ENCODE measurements at places on chromosomes 7 and 10. TPM values are rescaled to one million over a fixed set of nuclear protein-coding genes. Genes with fewer than 3 reads are reported as not detected.

GRCh38 chr10:93173967-93174845 lies 100.5 kb downstream of the CYP26A1 start:
- no peak for DNase-seq

The TAS2R3 gene
- 0.35 TPM for total RNA-seq

GRCh38 chr7:20541608-20542349 lies 73.7 kb upstream of the ABCB5 start:
- DNase-seq, result no peak

GRCh38 chr7:133730360-133730759 lies 396.8 kb upstream of the LRGUK start:
- no peak for DNase-seq

GRCh38 chr7:123789817-123790216 lies 41.0 kb upstream of the WASL start:
- no peak for DNase-seq

DNA sequence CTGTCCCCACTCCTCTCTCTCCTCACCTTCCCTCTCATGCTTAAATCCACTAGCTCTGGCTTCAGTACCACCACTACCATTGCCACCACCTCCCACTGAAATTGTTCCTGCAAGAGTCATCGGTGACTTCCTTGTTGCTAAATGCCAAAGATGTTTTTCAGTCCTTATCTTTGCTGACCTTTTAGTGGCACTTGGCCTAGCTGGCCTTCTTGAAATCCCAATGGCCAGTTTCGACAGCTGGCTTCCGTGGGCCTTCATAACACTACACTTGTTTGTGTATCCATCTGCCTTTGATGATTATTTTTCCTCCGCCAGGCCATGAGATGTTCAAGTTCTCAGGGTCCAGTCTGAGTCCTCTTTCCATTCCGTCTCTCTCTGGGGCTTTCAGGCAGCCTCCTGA lies 118.2 kb upstream of the NANOS1 start:
- DNase-seq, result peak; percentile 43

The GJD4 gene
- total RNA-seq, result not detected

The ADAM12 gene
- total RNA-seq, result 0.92 TPM

- no peak for DNase-seq
Measured at GRCh38 chr10:118980870-118981269, 48.6 kb upstream of the NANOS1 start.

DNA sequence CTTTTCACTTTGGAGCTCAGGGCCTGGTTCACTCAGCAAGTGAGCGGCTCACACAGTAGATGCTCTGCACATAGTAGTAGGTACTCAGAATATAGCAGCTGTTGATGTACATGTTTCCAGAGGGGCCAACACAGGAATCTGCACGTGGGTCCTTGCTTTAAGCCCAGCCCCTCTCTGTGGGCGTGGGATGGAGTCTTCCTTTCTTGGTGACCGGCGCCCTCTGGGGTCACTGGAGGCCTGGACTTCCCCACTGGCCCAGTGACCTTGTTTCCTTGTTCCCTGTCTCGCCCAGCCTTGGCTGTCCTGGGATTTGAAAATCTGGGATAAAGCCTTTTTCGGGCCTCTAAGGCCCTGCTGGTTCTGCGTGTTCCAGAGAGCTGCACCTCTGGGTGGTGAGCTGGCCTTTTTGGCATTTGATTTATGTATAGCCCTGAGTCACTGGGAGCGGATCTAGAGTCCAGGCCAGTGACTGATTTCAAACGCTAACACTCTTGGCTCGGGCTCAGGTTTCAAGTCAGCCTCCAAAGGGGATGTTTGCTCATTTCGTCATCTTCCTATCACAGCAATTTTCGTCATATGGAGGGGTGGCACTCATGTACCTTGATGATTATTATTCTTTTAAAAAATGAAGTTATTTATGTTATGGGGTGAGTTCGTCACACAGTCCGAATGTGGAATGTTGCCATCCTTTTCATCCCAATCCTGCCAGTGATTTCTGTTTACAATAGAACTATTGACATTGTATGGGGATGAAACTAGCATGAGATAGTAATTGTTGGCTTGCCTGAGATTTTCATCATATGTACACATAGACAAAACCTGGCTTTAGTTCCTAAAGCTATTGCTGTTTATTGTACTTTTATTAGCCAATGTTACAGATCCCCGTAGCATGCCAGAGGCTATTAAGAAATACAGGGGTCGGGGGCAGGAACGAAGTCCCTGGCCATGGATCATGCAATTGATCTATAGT lies 65.5 kb downstream of the CUX1 start:
- peak; percentile 83 for DNase-seq

DNA sequence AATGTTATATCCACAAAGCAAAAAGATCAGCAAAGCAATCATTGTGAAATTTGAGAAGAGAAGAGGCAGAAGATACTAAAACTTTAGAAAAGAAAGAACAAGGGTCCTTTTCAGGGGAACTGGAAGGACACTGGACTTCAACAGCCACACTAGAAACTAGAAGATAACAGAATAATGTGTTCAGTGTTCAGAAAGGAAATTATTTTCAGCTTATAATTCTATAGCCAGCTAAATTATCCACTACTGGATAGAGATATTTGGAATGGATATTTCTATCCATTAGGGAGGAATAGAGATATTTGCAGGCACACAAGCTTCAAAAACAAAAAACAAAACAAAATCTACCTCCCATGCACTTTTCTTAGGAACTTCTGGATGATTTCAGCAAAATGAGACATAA lies 12.8 kb downstream of the ANXA11 start:
- no peak for DNase-seq

The LLCFC1 gene
- total RNA-seq, result not detected

The TSPAN12 gene
- total RNA-seq, result 82.9 TPM

DNA sequence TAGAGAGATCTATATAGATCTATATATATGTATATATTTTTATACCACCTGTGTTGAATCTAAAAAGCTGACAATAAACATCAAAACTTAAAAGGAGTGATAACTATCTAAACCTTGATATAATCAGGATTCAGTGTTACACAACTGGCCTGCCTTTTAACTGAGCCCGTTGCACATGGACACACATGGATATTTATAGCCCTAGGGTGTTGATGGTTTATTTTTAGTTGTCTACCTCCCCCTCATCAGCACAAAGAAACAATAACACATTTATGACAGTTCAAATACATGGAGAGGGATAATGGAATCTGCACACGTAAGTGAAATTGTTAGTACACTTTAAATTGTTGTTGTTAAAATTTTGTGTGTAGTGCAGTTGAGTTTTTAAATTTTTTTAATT lies 336.9 kb downstream of the ZNF248 start:
- no peak for DNase-seq

The SEMA3C gene
- 40.2 TPM for total RNA-seq

The CHRM2 gene
- total RNA-seq, result 49.1 TPM

DNA sequence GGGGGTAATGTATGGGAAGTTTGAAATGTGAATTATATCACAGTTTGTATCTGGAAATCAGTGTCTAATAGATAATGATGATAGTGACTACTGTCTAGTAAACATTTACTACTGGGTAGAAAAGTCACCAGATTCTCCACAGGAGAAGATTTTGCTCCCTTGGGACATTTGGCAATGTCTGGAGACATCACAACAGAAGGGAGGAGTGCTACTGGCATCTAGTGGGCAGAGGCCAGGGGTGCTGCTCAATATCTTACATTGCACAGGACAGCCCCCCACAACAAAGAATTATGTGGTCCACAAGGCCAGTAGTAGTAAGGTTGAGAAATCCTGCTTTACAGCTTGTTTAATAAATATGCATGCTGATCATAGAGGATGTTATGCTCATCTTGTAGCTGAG lies 92.3 kb upstream of the PRPS1L1 start:
- DNase-seq, result no peak

- DNase-seq, result no peak
Measured at GRCh38 chr7:143003393-143004051, 23.4 kb downstream of the OR9A2 start.

The AGBL3 gene
- total RNA-seq, result 0.56 TPM

The NPC1L1 gene
- total RNA-seq, result 0.25 TPM

DNA sequence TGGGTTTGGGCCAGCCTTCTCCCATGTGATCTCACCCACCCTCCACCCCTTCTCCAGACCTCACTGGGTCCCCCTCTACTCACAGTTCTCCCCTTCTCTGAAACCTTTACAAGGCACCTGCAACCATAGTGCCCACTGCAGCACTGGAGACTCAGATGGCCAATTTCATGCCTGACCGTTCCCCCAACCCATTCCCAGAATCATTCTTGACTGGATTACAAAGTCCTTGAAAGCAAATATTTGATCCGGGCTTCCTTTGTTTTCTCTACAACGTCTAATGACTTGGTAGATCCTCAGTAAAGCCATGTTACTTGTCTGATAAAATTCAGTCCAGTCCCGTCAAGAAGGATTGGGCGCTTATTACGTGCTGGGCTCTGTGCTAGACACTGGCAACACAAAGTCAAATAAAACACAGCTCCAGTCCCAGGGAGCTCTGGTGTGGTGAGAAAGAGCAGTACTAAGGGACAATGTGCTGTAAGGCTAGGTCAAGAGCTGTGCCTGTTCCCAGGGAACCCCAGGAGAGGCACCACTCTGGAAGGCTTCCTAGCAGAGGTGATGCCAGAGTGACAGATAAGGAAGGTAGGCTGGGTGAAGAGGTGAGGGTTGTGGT lies 36.5 kb downstream of the SH3PXD2A start:
- no peak for DNase-seq

GRCh38 chr7:5704534-5704922 lies 76.9 kb downstream of the RNF216 start:
- DNase-seq, result peak; percentile 71

The SEPHS1 gene
- total RNA-seq, result 29.1 TPM

The KIF11 gene
- 0.91 TPM for total RNA-seq

The ASIC3 gene
- 4.3 TPM for total RNA-seq

- no peak for DNase-seq
Measured at GRCh38 chr7:111942450-111943081, 263.6 kb downstream of the DOCK4 start.

DNA sequence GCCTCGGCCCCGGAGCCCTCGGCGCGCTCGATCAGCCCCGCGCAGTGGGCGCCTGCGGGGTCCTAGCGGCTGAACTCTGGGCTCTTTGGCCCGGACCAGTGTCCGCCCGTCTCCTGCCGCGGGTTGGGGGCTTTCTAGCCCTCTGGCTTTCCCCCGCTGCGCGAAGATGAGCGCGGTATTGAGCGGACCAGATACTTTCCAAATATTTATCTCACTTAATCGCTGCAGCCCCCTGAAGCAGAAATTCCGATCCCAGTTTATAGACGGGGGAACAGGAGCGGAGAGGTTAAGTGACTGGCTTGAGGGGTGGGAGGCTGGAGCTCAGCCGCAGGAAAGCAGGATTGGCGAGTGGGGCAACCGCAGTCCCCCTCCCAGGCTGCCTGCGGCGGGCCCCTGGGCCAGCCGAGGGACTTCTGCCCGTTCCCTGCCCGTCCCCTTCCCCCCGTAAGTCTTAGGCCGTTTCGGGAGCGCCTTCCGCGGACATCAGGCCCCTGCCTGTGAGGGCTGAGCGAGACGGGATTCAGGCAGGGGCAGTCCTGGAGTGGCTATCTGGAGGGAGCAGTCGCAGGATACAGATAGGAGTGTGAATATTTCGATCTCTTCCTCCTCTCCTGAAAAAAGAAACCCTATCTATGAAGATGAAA lies 565 bp downstream of the STRIP2 start:
- peak; percentile 23 for DNase-seq

GRCh38 chr10:299512-299911 lies 164.3 kb downstream of the ZMYND11 start:
- no peak for DNase-seq

GRCh38 chr7:15561835-15562234 lies at the start of gene AGMO:
AGMO (minus strand) TSS chr7:15562015.
- DNase-seq, result peak; percentile 75

GRCh38 chr7:26441611-26442277 lies 150.1 kb downstream of the SNX10 start:
- no peak for DNase-seq

DNA sequence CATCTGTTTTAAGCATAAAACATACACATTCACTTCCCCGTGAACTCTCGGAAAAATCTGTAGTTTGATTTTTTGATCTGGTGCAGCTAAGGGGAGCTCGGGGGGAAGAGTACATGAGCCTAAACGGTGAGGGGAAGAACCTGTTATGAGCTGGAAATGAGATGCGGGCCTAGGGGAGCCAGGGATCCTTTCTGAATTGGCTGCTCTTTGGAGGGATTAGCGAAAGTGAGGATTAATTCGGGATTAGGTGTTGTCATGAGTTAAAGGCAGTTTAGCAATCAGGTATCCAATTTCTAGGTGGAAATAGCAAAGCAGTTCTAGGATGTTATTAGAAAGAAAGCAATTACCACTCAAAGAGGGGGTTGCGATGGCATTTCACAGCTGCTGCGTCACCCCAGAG lies 51.1 kb upstream of the ADARB2 start:
- no peak for DNase-seq

- DNase-seq, result no peak
Measured at GRCh38 chr10:117284716-117285494, 44.0 kb downstream of the SLC18A2 start.

- DNase-seq, result peak; percentile 13
Measured at GRCh38 chr7:156927571-156928405, 21.7 kb upstream of the NOM1 start.

DNA sequence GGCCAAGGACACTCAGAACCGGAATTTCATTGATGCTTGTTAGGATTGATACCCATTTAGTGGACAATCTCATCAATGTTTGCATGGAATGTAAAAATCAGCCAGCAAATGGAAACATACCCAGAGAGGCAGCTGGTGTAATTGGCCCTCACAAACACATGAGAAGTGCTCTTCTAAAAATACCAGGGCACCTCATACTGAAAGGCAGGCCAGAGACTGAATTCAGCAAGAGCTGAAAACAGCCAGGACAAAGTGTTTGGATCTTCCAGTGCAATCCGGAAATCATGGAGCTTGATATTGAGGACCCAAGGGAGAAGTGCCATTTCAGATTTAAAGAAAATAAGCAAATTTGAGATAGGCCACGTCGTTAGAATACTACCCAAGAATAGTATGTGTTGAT lies 498.6 kb downstream of the GALNT17 start:
- no peak for DNase-seq

All from heart left ventricle (tissue), 16 donors.